ENCODE measurements at places on chromosomes 2 and 18. TPM values are rescaled to one million over a fixed set of nuclear protein-coding genes. Genes with fewer than 3 reads are reported as not detected.

GRCh38 chr18:58865701-58866065 is 1.0 kb downstream of the ZNF532 start:
- peaks cover 24% of the 10 kb centered on the region for H3K36me3 ChIP-seq
- peak overlapping the region; percentile 56 for H3K4me3 ChIP-seq
- peak overlapping the region; percentile 100 for H3K27ac ChIP-seq
- H3K4me1 ChIP-seq: peaks cover 73% of the 10 kb centered on the region

DNA sequence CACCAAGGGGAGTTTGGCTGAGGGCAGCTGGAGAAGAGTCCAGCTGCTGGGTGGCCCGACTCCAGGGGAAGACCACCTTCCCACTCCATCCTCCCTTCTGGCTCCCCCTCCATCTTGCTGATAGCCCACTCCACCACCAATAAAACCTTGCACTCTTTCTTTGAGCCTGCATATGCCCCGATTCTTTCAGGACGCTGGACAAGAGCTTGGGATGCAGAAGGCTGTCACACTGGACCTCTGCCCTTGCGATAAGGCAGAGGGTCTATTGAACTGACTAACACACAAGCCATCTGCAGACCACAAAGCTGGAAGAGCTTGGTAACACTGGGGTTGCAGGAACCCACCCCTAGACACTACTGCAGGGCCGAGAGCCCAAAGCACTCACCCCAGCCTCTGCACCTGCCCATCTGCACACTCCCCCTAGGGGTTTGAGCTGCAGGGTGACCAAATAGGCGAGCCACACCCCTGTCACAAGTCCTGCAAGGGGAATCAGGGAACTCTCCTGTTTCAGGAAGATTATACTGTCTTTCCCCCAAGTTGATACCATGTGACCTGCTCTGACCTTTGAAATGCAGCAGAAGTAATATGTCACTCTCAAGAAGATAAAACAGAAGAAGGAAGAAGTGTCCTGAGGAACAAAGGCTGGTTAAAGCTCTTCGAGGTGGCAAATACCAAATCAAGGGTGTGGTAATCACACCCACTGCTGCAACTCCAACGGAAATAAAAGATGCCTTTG is 70.5 kb downstream of the SMAD4 start:
- DNase-seq: no peak
- no peak overlapping the region for H3K27ac ChIP-seq
- H3K4me3 ChIP-seq: no peak overlapping the region
- H3K27me3 ChIP-seq: no peaks in the 10 kb centered on the region

DNA sequence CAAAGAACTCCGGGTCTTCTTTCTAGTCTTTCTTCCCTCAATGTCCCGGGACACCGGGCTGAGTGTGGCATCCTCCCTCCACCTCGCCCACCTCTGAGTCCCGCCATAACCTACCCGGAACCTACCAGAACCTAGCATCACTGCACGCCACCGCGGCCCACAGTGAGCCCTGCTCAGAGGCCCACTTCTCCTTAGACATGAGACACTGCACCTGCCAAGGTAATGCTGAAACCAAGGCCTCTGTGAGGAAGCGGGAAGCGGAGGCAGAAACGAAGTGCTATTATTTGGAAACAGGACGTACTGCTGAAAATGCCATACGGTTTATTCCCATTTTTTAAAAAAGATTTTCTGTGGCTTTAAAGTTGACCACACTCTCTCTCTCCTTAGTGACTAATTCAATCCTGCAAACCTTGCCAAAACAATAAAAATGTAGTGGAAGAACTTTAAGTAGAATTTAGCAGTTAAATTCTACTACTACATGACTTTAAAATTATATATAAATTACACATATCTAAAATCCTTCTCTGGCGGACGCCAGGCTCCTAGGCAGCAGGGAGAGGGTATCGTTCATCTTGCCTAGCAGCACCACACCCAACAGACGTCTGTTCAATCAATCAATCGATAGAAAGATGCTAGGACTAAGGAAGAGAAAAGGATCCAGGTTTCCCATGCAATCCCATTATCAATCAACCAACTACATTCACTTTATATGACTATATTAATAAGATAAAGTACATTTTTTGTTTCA is 82.0 kb downstream of the ZNF516 start:
- peak overlapping the region; percentile 80 for H3K27ac ChIP-seq
- H3K4me1 ChIP-seq: peaks cover 79% of the 10 kb centered on the region
- DNase-seq: peak; percentile 65

RND3 gene
- total RNA-seq: 62.1 TPM

DCC gene
- not detected for total RNA-seq

SCN9A gene
- total RNA-seq: 4.9 TPM
